Upper lobe of right lung (tissue), 1 donor: ENCODE measurements at places on chromosomes 7 and 10. TPM values are rescaled to one million over a fixed set of nuclear protein-coding genes. Genes with fewer than 3 reads are reported as not detected.
A peak's percentile ranks its signal among the peaks of the same experiment; 100 is the strongest.

- H3K36me3 ChIP-seq = no peaks in the 10 kb centered on the region
- peaks cover 30% of the 10 kb centered on the region for H3K4me1 ChIP-seq
- DNase-seq = peak; percentile 91
Measured at GRCh38 chr7:94509887-94510581, 425 bp downstream of the CASD1 start.

DEPP1 gene
- 160 TPM for total RNA-seq

SPDYE9 gene
- total RNA-seq = not detected

IL6 gene
- total RNA-seq = 6.5 TPM

CYP2C9 gene
- total RNA-seq = 0.20 TPM

DNA sequence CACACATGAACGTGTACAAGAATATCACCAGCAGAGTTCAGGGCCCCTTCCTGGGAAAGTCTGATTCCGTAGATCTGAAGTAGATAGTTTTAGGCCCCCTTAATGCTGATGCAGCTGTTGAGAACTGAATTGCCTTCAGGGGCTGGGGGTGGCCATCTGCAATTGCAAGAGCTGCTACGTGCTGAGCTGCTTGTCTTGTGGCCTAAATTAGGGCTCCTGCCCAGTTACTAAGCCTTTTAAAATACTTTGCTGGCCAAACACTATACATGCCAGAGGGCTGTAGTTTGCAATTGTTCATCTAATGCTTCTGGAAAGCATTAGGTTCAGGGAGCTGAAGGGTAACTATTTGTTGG lies 71.7 kb downstream of the TMEM178B start:
- no peaks in the 10 kb centered on the region for H3K27me3 ChIP-seq
- H3K36me3 ChIP-seq = no peaks in the 10 kb centered on the region
- H3K4me1 ChIP-seq = no peaks in the 10 kb centered on the region
- no peak for DNase-seq
- H3K27ac ChIP-seq = no peak overlapping the region
- H3K4me3 ChIP-seq = no peak overlapping the region

DNA sequence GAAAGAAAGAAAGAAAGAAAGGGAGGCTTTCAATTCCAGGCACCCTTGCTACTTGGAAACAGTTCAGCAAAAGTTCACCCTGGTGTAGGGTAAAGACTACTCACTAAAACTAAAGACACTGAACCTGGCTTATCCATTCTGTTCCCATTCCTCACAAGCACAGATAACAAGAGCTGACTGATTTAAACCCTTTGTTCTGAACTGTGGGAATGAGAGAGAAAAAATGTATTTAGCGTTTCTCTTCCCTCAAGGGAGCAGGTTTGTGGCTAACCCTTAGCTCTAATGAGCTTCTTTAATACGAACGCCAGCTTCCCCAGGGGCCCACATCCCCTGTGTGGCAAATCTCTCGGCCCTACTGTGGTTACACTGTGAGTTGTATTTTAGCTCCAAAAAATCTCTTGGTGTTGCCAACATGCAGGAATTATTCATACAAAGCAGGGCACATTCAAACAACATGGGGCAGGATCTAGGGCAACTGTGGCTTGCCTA lies 23.3 kb downstream of the PRTFDC1 start:
- no peaks in the 10 kb centered on the region for H3K36me3 ChIP-seq
- no peak overlapping the region for H3K27ac ChIP-seq
- DNase-seq = no peak
- no peak overlapping the region for H3K4me3 ChIP-seq

MMRN2 gene
- 86.3 TPM for total RNA-seq

DNA sequence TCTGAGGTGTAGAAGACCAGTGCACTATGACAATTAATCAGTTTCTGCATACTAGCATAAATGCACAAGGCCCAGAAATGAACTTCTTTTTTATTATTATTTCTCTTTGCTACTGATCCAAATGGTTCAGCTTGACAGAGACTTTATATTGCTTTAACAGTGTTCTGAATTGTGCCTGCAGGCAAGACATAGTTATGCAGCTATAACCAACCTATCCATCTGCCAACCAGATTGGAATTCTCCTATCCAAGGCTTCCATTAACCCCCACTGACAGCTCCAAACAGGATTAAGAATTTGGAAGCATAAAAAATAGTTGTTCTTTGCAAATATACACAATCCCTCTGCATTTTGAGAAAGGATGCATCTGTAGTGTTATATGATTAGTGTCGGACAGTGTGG lies 98.2 kb downstream of the BTRC start:
- H3K4me1 ChIP-seq = no peaks in the 10 kb centered on the region
- no peaks in the 10 kb centered on the region for H3K36me3 ChIP-seq
- no peaks in the 10 kb centered on the region for H3K27me3 ChIP-seq
- no peak overlapping the region for H3K4me3 ChIP-seq
- no peak for DNase-seq

- no peak overlapping the region for H3K27ac ChIP-seq
- no peak overlapping the region for H3K4me3 ChIP-seq
- no peak for DNase-seq
- no peaks in the 10 kb centered on the region for H3K36me3 ChIP-seq
Measured at GRCh38 chr7:124781907-124782734, 16.5 kb upstream of the GPR37 start.

CC2D2B gene
- total RNA-seq = 2.8 TPM

NPY gene
- not detected for total RNA-seq

GSAP gene
- total RNA-seq = 64.9 TPM

- H3K27ac ChIP-seq = no peak overlapping the region
- H3K4me3 ChIP-seq = no peak overlapping the region
- H3K4me1 ChIP-seq = no peaks in the 10 kb centered on the region
- no peaks in the 10 kb centered on the region for H3K27me3 ChIP-seq
Measured at GRCh38 chr7:29077176-29077575, 69.2 kb downstream of the CPVL start.

SPDYE2B gene
- total RNA-seq = not detected

DNA sequence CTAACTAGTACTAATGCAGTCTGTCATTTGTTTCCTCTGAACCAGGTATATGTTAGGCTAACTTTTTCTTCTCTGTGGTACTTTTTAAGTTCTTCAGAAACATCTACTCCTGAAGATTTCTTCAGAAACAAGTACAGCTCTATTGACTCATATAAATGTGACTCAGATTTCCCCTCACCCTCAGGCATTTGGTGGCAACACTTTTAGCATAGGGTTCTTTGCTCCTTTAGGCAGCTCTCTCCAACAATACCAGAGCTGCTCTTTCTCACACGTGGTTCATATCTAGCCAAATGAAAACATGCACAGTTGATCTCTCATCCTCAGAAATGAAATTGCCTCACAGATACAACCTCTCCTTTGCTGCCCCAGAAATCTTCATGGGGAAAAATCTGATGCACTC lies 939.8 kb downstream of the SORCS1 start:
- no peaks in the 10 kb centered on the region for H3K36me3 ChIP-seq
- no peak overlapping the region for H3K27ac ChIP-seq
- no peak overlapping the region for H3K4me3 ChIP-seq
- H3K27me3 ChIP-seq = no peaks in the 10 kb centered on the region
- H3K4me1 ChIP-seq = no peaks in the 10 kb centered on the region

- no peak for DNase-seq
- no peak overlapping the region for H3K4me3 ChIP-seq
- no peak overlapping the region for H3K27ac ChIP-seq
- H3K36me3 ChIP-seq = no peaks in the 10 kb centered on the region
Measured at GRCh38 chr10:1266033-1266802, 210.0 kb downstream of the WDR37 start.

GRCh38 chr10:31294558-31294957 lies 24.5 kb upstream of the ZEB1 start:
- H3K27ac ChIP-seq = no peak overlapping the region
- no peak overlapping the region for H3K4me3 ChIP-seq
- no peaks in the 10 kb centered on the region for H3K4me1 ChIP-seq
- no peaks in the 10 kb centered on the region for H3K36me3 ChIP-seq
- H3K27me3 ChIP-seq = no peaks in the 10 kb centered on the region

TACC2 gene
- total RNA-seq = 236 TPM

WEE2 gene
- not detected for total RNA-seq

- H3K4me1 ChIP-seq = no peaks in the 10 kb centered on the region
- DNase-seq = no peak
- peaks cover 20% of the 10 kb centered on the region for H3K36me3 ChIP-seq
Measured at GRCh38 chr10:94524146-94524545, 21.4 kb upstream of the HELLS start.

- no peaks in the 10 kb centered on the region for H3K27me3 ChIP-seq
- peaks cover 85% of the 10 kb centered on the region for H3K36me3 ChIP-seq
- no peaks in the 10 kb centered on the region for H3K4me1 ChIP-seq
- no peak overlapping the region for H3K27ac ChIP-seq
Measured at GRCh38 chr10:73840403-73841060, 29.1 kb upstream of the NDST2 start.

GRM3 gene
- not detected for total RNA-seq

OPALIN gene
- not detected for total RNA-seq

GRCh38 chr10:88508796-88509195 lies 74.3 kb downstream of the RNLS start:
- DNase-seq = no peak
- H3K4me1 ChIP-seq = no peaks in the 10 kb centered on the region
- no peaks in the 10 kb centered on the region for H3K27me3 ChIP-seq

TAS2R41 gene
- not detected for total RNA-seq

GRCh38 chr7:35552691-35553090 lies 142.2 kb downstream of the HERPUD2 start:
- DNase-seq = no peak
- H3K27ac ChIP-seq = no peak overlapping the region
- no peak overlapping the region for H3K4me3 ChIP-seq
- peaks cover 6% of the 10 kb centered on the region for H3K4me1 ChIP-seq

FOXI2 gene
- total RNA-seq = not detected

DNA sequence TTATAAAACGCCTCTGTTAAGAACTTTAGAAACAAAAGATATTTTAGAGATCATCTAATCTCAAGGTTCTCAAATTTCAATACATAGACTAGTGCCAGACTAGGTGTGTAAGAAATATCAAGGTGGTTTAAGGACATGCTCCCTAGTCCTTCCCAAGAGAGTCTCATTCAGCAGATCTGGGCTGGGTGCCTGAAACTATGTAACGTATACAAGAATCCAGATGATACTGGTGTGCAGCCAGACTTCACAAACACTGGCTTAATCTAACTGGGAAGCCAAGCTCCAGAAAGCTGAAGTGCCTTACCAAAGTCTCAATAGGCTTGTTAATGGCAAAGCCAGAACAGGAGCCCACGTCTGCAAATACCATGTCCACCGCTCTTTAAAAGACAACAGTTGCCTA lies 105.0 kb upstream of the AMPH start:
- no peak overlapping the region for H3K4me3 ChIP-seq
- no peak for DNase-seq
- no peak overlapping the region for H3K27ac ChIP-seq
- no peaks in the 10 kb centered on the region for H3K4me1 ChIP-seq
- no peaks in the 10 kb centered on the region for H3K27me3 ChIP-seq
- H3K36me3 ChIP-seq = peaks cover 29% of the 10 kb centered on the region

DNA sequence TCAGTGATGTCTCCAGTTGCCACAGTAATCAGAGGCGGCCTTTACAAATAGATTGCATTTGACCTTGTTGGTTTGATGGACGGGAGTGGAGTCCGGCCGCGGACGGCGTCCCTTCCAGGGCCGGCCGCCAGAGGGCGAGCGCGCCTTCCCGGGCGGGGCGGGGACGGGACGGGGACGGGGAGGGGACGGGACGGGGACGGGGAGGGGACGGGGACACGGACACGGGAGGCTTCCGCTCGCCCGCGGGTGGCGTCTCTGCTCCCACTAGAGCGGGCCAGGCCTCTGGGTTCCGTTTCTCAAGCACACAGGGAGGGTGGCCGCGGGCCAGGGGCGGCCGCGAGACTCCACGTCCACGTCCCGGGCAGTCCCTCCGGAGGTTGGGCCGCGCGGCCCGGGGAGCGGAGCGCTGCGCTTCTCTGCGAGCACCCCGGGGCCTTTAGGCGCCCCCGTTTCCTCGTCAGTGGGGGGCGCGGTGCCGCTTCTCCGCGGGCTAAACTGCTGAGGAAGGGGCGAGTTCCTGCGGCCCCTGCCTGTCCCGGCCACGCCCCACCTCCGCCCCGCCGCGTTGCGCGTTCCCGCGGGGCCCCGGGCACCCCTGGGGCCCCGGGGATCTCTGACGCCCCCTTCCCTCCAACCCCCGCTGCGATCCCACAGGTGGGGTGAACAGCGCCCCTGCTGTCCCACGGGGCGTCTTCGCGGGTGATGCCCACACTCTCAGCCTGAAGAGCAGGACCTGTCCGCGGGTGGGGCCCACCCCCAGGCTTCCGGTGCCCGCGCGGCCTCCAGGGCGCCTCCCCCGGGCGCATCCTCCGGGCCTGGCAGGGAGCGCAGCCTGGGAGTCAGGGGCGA lies 84.2 kb upstream of the MKI67 start:
- H3K27me3 ChIP-seq = peaks cover 4% of the 10 kb centered on the region
- H3K4me3 ChIP-seq = peak overlapping the region; percentile 70
- peak overlapping the region; percentile 82 for H3K27ac ChIP-seq
- H3K4me1 ChIP-seq = peaks cover 6% of the 10 kb centered on the region

ZNF511 gene
- 42.8 TPM for total RNA-seq

- H3K4me3 ChIP-seq = no peak overlapping the region
- no peaks in the 10 kb centered on the region for H3K4me1 ChIP-seq
Measured at GRCh38 chr7:149815121-149815520, 23.1 kb upstream of the ZNF862 start.

GRCh38 chr10:88705958-88706357 lies at the start of gene LIPK:
Gene LIPK (plus strand): TSS chr10:88706249. CDS start chr10:88724544, 18,295 bp downstream.
- no peaks in the 10 kb centered on the region for H3K27me3 ChIP-seq
- no peak for DNase-seq
- H3K27ac ChIP-seq = no peak within 1 kb of the TSS
- no peaks in the 10 kb centered on the region for H3K36me3 ChIP-seq
- H3K4me3 ChIP-seq = no peak within 1 kb of the TSS
- no peaks in the 10 kb centered on the region for H3K4me1 ChIP-seq

- no peaks in the 10 kb centered on the region for H3K27me3 ChIP-seq
- H3K36me3 ChIP-seq = no peaks in the 10 kb centered on the region
- DNase-seq = no peak
Measured at GRCh38 chr10:64261676-64262075, 740.5 kb downstream of the REEP3 start.

TMEM176B gene
- total RNA-seq = 68.2 TPM

DNA sequence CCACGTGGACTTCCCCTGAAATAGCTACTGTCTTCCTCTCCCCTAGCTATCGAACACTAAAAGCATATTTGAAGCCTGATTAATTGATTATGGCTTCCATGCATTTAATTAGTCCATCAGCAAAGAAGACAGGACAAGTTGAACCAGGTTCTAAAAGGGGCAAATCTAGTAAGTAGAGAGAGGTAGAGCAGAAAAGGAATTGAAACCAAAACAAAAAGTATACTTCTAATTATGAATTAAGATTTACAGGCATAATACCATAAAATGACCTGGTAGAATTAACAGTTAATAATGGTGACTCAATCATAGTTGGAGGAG lies 393 bp upstream of the DNAJC1 start:
- H3K36me3 ChIP-seq = no peaks in the 10 kb centered on the region
- no peak for DNase-seq
- H3K27me3 ChIP-seq = no peaks in the 10 kb centered on the region
- H3K27ac ChIP-seq = peak overlapping the region; percentile 96
- H3K4me3 ChIP-seq = peak overlapping the region; percentile 74

CFAP46 gene
- 0.52 TPM for total RNA-seq

GRCh38 chr7:122556873-122557542 lies 141.9 kb downstream of the RNF133 start:
- peaks cover 10% of the 10 kb centered on the region for H3K4me1 ChIP-seq
- no peaks in the 10 kb centered on the region for H3K36me3 ChIP-seq
- no peak for DNase-seq
- H3K27ac ChIP-seq = no peak overlapping the region
- H3K27me3 ChIP-seq = no peaks in the 10 kb centered on the region

- no peaks in the 10 kb centered on the region for H3K4me1 ChIP-seq
- DNase-seq = no peak
- no peak overlapping the region for H3K27ac ChIP-seq
- no peak overlapping the region for H3K4me3 ChIP-seq
Measured at GRCh38 chr7:72059925-72060324, 352.2 kb downstream of the CALN1 start.
